HepG2 (cell line): ENCODE measurements at places on chromosomes 1 and 21.

- no peaks in the 10 kb centered on the region for H3K36me3 ChIP-seq
- H3K27me3 ChIP-seq, result no peaks in the 10 kb centered on the region
- H3K4me3 ChIP-seq, result no peak overlapping the region
- no peak for DNase-seq
- H3K4me1 ChIP-seq, result no peaks in the 10 kb centered on the region
These were observed 36.5 kb upstream of the KCNJ15 start for GRCh38 chr21:38220270-38220737.

DNA sequence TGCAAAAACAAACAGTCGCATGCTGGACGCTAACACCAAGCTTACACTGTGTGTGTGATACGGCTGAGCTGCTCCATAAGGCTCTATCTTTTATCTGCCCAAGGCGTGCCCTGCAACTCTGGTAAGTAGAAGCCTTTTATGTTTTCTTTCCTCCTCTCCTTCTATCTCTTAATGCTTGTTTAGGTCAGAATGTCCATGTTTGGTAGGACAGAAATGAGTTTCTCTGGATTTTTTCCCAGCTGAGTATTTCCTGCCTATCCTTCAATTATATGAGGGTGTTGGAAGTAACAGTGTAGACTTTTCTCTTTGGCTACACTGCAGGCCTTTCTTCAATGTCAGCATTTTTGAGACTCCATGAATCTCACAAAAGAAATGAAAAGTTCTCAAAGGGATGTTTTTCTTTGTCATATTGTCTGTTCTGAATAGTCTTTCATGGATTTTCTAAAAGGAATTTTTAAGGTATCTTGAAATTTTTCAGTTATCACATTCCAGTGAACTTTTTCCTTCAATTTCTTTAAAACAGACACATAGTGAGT, 124.2 kb downstream of the MACF1 start:
- H3K27me3 ChIP-seq, result no peaks in the 10 kb centered on the region
- H3K36me3 ChIP-seq, result peaks cover 28% of the 10 kb centered on the region
- no peaks in the 10 kb centered on the region for H3K4me1 ChIP-seq
- no peak for DNase-seq

- peaks cover 10% of the 10 kb centered on the region; the same call in 1 of the 3 replicates for H3K27me3 ChIP-seq
- no peak overlapping the region for H3K4me3 ChIP-seq
- H3K27ac ChIP-seq, result no peak overlapping the region
- no peaks in the 10 kb centered on the region for H3K36me3 ChIP-seq
- H3K4me1 ChIP-seq, result no peaks in the 10 kb centered on the region
These were observed 14.1 kb upstream of the TNR start for GRCh38 chr1:175757381-175758015.

GRCh38 chr1:56081736-56082135, 497.6 kb downstream of the PLPP3 start:
- DNase-seq, result no peak
- H3K27me3 ChIP-seq, result 0 out of 3 replicates have a peak, but pooled peaks cover 2% of the 10 kb centered on the region
- H3K4me1 ChIP-seq, result no peaks in the 10 kb centered on the region
- no peaks in the 10 kb centered on the region for H3K36me3 ChIP-seq
- H3K4me3 ChIP-seq, result no peak overlapping the region

GRCh38 chr1:117582451-117582850, 23.4 kb upstream of the TENT5C start:
- no peak for DNase-seq
- H3K4me3 ChIP-seq, result no peak overlapping the region
- H3K4me1 ChIP-seq, result no peaks in the 10 kb centered on the region
- H3K27ac ChIP-seq, result no peak overlapping the region
- H3K36me3 ChIP-seq, result no peaks in the 10 kb centered on the region

DNA sequence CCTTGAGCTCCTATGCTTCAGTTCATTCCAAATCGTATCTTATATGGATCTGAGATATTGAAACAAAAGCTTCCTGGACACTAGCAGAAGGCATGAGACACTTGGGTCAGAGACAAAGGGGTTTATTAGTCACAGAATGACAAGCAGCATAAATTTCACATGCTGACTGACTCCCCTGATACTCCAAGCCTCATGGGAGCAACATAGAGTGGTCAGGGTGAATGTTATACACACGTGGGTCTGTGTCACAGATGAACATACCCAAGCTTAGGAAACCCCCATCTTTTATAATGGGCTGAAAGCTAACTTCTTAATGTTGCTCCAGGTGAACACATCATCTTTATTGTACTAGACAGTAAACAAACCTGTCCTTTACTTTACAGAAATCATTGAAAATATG, 599.9 kb upstream of the RGS18 start:
- no peak overlapping the region for H3K27ac ChIP-seq
- H3K36me3 ChIP-seq, result no peaks in the 10 kb centered on the region
- no peaks in the 10 kb centered on the region for H3K4me1 ChIP-seq
- DNase-seq, result no peak
- no peak overlapping the region for H3K4me3 ChIP-seq
- no peaks in the 10 kb centered on the region for H3K27me3 ChIP-seq

GRCh38 chr1:246647513-246647912, 76.7 kb upstream of the SCCPDH start:
- H3K4me1 ChIP-seq, result no peaks in the 10 kb centered on the region
- H3K4me3 ChIP-seq, result no peak overlapping the region
- DNase-seq, result no peak
- H3K27me3 ChIP-seq, result no peaks in the 10 kb centered on the region
- no peak overlapping the region for H3K27ac ChIP-seq
- H3K36me3 ChIP-seq, result peaks cover 47% of the 10 kb centered on the region

DNA sequence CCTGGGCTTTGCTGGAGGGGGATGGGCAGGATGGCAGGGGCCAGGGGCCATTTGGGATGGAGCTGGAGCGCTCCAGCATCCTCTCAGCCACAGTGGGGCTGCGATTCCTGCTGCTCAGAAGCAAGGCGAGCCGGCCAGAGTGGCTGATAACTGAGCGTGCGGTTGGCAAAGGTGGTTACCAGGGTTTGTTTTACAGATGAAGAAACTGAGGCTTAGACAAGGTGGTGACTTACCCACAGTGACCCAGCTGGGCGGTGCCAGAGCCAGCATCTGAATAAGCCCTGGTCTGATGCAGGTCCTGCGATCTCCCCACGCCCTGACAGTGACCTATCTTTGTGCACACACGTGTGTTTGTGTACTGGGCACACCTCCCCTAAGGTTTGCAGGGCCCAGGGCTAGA, 5.9 kb upstream of the PRXL2B start:
- peaks cover 93% of the 10 kb centered on the region for H3K4me1 ChIP-seq
- H3K4me3 ChIP-seq, result no peak overlapping the region
- DNase-seq, result no peak

GRCh38 chr1:6743189-6744101, 41.8 kb upstream of the CAMTA1 start:
- no peaks in the 10 kb centered on the region for H3K36me3 ChIP-seq
- H3K4me1 ChIP-seq, result no peaks in the 10 kb centered on the region
- no peak overlapping the region for H3K27ac ChIP-seq
- H3K27me3 ChIP-seq, result no peaks in the 10 kb centered on the region
- no peak overlapping the region for H3K4me3 ChIP-seq

DNA sequence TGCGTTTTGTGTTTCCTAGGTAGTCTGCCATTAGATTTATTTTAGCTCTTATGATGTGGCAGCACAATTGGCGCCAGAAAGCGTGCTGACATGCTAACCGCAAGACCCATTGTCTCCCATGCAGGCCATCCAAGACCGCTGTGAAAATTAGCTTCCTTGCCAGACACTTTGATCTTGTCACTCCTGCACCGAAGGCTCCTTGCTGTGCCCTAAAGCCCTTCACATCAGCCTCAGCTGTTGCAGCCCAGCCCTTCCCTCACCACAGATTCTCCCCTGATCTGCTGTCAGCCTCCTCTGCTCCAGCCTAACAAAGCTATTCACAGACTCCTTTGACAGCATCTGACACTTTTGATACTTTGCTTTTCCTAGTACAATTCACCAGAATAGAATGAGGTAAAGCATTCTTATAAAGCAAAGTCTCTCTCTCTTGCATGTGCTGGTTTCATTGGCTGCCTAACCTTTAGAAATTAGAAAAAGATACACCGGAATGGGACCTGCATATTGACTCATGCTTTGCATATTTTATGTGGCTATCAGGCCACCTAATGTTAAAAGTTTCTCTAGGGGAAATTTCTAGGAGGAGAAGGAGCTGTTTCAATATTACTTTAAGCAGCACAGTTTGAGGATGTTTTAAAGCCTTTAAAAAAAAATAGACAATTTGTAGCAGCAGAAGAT, 280.3 kb upstream of the FMN2 start:
- H3K27ac ChIP-seq, result no peak overlapping the region
- H3K4me3 ChIP-seq, result no peak overlapping the region
- H3K36me3 ChIP-seq, result no peaks in the 10 kb centered on the region

DNA sequence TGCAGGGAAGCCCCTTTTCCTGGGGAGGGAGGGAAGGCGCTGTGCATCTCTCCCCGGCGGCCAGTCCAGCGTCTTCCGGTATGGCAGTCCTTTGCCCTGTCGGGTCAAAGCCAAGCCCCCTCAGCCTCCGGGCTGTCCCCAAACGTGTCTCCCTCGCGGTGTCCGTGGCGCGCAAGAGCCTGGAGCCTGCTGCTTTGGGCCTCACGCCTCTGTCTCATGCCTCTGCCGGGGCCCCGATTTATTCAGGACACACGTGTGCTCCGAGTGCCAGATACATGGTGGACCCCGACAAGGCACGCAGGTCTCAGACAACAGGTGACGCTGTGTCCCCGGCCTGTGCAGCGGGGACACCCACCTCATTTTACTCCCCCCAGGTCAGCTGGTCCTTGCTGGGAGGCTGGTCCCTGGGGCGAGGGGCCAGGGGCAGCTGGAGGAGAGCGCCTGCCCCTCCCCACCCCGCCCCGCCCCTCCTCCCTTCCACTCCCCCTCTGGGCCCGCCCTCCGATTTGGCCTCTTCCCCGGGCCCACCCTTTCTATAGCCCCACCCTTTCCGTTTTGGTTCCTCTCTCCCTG, 176.7 kb downstream of the CAMTA1 start:
- peaks cover 27% of the 10 kb centered on the region; the same call in 2 of the 3 replicates for H3K27me3 ChIP-seq
- no peaks in the 10 kb centered on the region for H3K36me3 ChIP-seq
- 0 out of 2 replicates have a peak, but pooled peaks cover 10% of the 10 kb centered on the region for H3K4me1 ChIP-seq
- H3K4me3 ChIP-seq, result no peak overlapping the region
- no peak for DNase-seq

- H3K4me1 ChIP-seq, result peaks cover 34% of the 10 kb centered on the region
- H3K27me3 ChIP-seq, result no peaks in the 10 kb centered on the region
- DNase-seq, result no peak
- H3K4me3 ChIP-seq, result no peak overlapping the region
- no peak overlapping the region for H3K27ac ChIP-seq
- no peaks in the 10 kb centered on the region; the same call in 1 of the 3 replicates for H3K36me3 ChIP-seq
These were observed 5.5 kb downstream of the MRPS6 start for GRCh38 chr21:34078915-34079314.

- no peaks in the 10 kb centered on the region for H3K36me3 ChIP-seq
- no peaks in the 10 kb centered on the region for H3K27me3 ChIP-seq
- H3K4me3 ChIP-seq, result no peak overlapping the region
- H3K4me1 ChIP-seq, result no peaks in the 10 kb centered on the region
- DNase-seq, result no peak
These were observed 532.3 kb upstream of the USP24 start for GRCh38 chr1:55747408-55747841.

GRCh38 chr1:119674835-119675289, 26.8 kb upstream of the ZNF697 start:
- no peaks in the 10 kb centered on the region for H3K36me3 ChIP-seq
- H3K27ac ChIP-seq, result no peak overlapping the region
- peak; percentile 79 for DNase-seq
- H3K27me3 ChIP-seq, result no peaks in the 10 kb centered on the region
- H3K4me3 ChIP-seq, result peak overlapping the region; percentile 63

GRCh38 chr21:37888659-37889058, 27.6 kb downstream of the KCNJ6 start:
- DNase-seq, result no peak
- no peak overlapping the region for H3K4me3 ChIP-seq
- no peaks in the 10 kb centered on the region for H3K4me1 ChIP-seq
- no peak overlapping the region for H3K27ac ChIP-seq
- H3K27me3 ChIP-seq, result no peaks in the 10 kb centered on the region

- H3K27me3 ChIP-seq, result peaks cover 50% of the 10 kb centered on the region
- H3K4me1 ChIP-seq, result no peaks in the 10 kb centered on the region; the same call in 1 of the 2 replicates
- no peaks in the 10 kb centered on the region for H3K36me3 ChIP-seq
- DNase-seq, result no peak
These were observed 3.9 kb upstream of the KCNA2 start for GRCh38 chr1:110610084-110610483.

DNA sequence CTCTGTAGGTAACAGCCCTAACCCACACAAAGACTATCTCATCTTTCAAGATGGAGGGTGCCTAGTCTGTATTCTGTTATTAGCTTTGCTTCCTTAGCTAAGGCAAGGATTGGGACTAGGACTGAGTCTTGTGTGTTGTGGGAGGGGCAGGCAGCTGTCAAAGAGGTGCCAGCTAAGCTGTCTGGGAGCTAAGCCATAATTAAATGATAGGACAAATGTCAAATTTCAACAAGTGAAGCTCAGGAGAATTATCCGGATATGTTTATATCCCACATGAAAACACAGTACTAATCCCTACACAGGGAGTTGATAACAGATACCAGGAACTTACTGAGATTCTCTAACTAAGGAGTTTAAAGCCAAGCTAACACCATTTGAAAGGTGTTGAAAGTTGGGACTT, 70.5 kb upstream of the NGF start:
- H3K36me3 ChIP-seq, result no peaks in the 10 kb centered on the region
- H3K27me3 ChIP-seq, result no peaks in the 10 kb centered on the region

DNA sequence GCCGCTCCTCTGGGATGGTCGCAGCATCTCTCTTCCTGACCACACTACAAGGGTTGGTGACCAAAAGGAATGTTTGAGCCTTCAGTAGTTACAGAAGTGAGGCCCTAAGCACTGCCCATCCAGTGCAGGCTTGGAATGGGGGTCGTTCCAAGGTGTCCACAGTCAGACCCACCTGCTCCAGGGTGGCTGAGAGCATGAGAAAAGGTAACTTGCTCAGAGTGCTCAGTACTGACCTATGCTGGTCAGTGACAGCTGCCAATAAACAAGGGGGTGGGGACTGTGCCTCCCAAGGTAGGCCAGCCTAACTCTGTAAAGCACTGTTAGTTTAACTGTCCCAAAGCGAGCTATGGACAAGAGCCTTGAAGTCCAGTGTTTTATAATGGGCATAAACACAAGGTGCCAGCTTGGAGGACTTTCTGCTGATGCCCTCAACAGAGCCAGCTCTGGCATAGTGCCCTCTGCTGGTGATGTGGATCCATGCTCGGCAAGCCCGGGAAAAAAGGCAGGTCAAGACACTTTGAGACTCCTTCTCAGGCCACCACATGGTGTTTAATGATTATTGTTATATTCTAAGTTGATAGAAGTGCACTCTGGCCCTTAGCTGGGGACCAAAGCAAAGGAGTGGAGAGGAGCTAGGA, 78.1 kb upstream of the DNAH14 start:
- no peaks in the 10 kb centered on the region for H3K36me3 ChIP-seq
- DNase-seq, result peak; percentile 9
- no peak overlapping the region for H3K4me3 ChIP-seq
